ENCODE measurements at places on chromosomes 12 and 14.

- DNase-seq: no peak
Observed at GRCh38 chr12:114011711-114012110, 45.6 kb upstream of the RBM19 start.

GRCh38 chr14:99520571-99521081 is 39.4 kb downstream of the CCNK start:
- no peak for DNase-seq

DNA sequence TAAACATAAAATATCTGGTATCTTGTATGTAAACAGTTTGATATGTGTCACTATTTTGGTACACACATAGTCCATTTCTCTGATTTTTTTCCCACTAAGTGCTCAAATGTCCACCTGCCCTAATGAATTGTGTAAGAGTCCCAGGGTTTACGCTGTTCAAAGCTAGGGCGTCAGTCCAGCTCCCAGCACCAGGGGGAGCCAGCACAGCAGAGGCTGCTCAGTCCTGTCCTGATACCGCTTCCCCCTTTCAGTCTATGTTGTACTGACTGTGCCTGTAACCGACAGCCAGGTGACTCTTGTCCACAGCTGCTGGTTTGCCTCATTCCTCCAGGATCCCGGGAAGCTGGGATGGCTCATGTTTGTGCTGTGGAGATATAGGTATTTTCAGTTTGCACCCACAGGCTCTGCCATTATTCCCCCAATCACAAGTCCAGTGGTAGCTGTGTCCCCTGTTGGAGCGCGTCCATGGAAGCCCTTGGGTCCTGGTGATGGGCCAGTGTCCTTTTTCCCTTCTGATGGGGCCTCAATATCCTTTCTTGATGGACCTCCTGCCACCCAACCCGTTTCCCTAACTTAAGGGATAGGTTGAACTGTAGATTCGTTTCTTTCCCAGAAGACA is 242.0 kb downstream of the NEDD1 start:
- peak; percentile 15 for DNase-seq

DNA sequence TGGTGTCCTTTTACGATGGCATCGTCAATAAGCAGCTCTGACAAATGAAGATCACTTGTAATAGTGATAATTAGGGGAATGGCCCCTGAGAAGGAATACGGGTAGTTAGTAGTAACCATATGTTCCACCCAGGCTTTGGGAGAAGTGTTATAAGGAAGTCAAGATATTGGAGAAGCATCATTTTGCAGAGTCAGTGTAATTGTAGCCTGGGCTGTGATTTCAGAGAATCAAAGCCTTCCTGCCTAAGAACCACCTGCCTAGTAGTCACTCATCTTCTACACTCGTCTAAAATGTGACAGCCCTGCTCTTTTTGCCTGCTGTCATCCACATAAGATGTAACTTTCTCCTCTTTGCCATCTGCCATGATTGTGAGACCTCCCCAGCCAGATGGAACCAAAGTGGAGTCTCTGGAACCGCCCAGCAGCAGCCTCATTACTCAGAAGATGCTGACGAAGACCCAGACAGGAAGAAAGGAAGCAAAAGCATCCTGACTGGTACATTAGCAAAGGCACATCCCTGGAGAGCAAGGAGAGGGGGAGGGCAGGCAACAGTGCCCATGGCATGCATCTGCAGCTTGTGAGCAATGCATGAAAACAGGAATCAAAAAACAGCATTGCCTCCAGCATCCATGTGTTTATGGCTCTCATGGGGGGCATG is 12.6 kb upstream of the EDDM3A start:
- DNase-seq: no peak

DNA sequence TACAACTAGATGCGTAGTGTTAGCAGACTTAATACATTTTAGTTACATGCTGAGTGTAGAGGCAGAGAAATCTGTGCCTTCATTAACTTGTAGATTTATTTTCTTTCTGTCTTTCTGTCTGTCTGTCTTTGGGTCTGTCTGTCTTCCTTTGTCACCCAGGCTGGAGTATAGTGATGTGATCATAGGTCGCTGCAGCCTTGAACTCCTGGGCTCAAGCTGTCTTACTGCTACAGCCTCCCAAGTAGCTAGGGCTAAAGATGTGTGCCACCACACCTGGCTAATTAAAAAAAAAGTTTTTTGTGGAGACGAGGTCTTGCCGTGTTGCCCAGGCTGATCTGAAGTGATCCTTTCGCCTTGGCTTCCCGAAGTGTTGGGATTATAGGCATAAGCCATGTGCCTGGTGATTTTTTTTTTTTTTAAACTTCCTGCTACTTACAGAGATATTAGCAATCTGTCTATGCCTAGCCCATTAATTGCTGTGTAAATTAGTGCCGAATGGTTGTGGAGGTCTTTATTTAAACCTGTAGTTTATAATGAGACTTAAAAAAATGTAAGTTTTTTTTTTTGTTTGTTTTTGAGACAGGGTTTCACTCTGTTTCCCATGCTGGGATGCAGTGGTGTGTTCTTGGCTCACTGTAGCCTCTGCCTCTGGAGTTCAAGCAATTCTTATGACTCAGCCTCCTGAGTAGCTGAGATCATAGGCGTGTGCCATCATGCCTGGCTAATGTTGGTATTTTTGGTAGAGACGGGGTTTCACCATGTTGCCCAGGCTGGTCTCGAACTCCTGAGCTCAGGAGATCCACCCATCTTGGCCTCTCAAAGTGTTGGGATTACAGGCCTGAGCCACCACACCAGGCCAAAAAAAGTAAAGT is 22.8 kb downstream of the ERC1 start:
- no peak for DNase-seq

GRCh38 chr14:54782751-54783659 is 119.6 kb downstream of the GCH1 start:
- no peak for DNase-seq

DNA sequence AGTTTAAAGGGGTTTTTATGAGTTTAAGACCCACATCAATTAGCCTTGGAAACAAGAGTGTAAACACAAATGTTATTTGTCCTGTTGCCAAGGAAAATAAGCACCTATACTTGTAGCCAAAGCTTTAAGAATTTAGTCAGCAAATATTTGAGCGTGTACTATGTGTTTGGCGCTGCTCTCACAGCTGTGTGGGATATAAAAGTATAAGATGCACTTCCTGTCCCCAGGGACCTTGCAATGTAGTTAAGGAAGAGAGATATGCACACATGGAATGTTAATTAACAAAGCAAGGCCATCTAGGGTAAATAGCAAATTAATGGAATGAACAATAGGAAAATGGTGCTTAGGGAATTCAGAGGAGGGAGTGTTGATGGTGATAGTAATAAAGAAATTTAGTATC is 134.9 kb upstream of the SRRM4 start:
- no peak for DNase-seq

GRCh38 chr12:83113945-83114344 is 427.2 kb downstream of the TMTC2 start:
- DNase-seq: no peak

DNA sequence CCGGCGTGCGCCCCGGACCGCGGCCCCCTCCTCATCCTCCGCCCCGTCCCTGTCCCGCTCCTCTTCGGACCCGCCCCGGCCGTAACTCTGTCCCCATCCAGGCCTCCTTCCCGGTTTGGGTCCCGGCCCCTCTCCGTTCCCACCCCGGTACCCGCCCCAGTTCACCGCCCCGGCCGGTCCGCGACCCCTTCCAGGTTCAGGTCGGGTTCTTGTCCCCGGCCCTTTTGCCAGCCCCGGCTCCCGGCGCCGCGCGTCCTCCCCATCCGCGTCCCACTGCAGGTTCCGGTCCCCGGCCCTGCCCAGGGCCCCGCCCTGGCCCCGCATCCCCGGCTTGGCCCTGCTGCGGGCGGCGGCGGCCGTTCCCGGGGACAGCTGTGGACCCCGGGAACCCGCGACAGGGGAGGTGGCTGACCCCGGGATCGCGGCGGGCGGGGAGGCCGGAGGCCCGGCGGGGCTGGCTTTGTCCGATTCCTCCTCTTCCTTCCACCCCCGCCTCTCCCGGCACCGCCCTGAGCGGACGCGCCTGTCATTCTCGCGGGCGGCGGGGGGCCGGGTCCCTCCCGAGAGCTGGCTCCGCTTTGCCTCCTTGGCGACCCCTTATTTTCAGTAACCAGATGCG is 601 bp downstream of the KLC1 start:
- peak; percentile 39 for DNase-seq

GRCh38 chr12:103589517-103589916 is 2.4 kb downstream of the STAB2 start:
- DNase-seq: no peak

- no peak for DNase-seq
Observed at GRCh38 chr14:89178376-89178775, 238.7 kb downstream of the FOXN3 start.

DNA sequence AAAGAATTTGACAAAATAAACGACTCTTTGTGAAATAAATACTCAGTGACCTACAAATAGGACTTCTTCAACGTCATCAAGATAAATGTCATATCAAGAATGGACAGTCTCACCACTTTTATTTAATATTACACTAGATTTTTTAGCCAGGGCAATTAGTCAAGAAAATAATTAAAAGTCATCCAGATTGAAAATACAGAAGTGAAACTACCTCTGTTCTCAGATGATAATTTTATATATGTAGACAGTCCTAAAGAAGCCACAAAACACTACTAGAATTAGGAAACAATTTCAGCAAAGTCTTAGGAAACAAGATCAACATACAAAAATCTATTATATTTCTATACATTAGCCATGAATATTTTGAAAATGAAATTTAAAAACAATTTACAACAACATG is 689.6 kb upstream of the SEL1L start:
- no peak for DNase-seq

DNA sequence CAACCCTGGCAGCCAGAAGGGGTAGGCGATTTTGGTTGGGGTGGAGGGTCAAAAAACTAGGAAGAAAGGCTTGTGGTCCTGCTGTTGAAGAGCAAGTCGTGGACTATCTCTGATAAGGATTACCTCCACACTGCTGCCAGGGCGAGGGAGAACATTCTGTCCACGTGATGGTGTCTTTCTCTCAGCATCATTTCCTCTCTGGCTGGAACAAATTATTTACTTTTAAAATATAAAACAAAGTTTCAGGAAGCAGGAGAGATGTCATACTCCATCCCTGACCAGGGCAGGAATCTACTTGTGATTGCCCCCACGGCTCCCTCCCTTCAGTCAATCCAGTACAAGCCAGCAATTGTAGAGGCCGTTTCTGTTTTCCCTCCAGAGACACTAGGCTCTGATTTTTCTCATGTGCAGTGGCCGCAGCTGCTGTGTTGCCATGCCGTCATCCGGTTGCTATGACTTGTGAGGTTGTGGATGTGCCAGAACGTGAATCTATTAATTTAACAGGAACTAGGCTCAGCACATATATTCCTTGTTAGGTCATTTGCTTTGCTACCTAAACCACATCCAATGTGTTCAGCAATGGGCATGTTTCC is 61.5 kb upstream of the PTGR2 start:
- DNase-seq: no peak

DNA sequence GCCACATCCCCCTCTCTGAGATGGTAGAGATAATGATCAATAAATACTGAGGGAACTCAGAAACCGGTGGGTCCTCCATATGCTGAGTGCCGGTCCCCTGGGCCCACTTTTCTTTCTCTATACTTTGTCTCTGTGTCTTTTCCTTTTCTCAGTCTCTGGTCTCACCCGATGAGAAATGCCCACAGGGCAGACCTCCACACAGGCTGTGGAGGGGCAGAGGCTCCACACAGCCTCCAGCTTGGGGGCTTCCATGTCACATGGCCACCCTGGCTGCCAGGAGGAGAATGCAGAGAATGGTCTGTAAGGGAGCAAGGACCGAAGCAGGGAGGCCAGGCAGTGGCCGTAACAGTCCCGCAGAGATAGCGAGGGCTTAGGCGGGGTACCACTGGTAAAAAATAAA is 105.9 kb downstream of the NTF3 start:
- DNase-seq: no peak

DNA sequence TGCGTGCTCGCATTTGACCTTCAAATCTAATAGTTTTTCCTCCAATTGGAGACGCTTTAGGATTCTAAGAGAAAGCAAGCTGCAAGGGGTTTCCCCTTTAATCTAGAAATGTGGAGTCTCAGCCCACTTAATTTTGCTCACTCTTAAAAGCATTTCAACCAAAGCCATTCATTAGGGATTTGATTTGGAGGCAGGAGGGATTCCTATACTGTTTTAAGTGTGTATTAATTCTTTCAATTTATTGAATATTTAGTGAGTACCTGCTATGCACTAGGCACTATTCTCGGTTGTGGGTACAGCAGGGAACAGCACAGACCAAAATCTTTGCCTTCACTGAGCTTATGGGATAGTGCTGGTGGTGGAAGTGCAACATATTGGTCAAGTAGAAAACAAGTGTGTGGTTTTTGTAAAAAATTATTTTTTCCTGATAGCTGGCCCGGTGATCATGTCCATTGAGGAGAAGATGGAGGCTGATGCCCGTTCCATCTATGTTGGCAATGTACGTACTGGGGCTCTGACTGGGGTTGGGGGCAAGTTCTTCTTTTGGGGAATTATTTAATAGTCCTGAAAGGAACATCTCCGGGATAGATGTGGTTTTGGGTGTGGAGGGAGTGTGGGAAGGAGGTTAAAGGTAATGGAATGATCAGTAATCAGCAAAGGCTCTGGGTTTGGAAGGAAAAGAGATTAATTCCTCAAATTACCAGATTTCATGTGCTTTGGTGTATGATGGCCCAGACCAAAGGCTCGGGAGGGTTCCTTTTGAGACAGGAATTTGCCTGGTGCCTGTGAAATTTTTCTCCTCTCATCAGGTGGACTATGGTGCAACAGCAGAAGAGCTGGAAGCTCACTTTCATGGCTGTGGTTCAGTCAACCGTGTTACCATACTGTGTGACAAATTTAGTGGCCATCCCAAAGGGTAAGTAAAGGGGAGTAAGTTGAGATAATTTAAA is 1.6 kb downstream of the PABPN1 start:
- DNase-seq: no peak

DNA sequence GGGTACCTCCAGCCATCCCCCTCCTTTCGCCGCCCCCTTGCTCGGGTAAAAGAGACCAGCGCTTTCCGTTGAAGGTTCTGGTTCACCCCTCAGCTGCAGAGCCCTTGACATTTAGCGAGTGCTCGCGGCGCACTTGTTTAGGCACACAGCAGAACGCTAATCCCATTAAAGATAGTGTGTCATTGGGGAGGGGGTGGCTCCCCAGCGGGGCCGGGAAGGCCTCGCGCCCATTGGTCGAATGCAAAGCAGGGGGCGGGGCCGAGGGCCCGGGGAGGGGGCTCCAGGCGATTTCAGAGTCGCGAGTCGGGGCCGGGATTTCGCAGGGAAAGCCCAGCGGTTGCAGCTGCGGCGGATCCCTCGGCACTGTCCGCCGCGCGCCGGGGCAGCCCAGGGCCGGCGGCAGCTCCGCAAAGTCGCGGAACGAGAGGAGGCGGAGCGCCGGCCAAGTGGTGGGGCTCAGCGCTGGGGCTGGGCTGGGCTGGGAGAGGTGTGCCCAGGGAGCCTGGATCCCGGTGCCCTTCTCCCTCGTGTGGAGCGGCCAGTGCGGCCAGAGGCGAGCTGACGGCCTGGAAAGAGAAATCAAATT is 122.9 kb downstream of the TSPAN9 start:
- no peak for DNase-seq

GRCh38 chr14:75063491-75064204 is at the start of gene ACYP1:
ACYP1 (minus strand) TSS chr14:75064024; CDS start chr14:75063553, 471 bp downstream.
- DNase-seq: peak; percentile 88
